ENCODE measurements at places on chromosomes 7 and 10.

DNA sequence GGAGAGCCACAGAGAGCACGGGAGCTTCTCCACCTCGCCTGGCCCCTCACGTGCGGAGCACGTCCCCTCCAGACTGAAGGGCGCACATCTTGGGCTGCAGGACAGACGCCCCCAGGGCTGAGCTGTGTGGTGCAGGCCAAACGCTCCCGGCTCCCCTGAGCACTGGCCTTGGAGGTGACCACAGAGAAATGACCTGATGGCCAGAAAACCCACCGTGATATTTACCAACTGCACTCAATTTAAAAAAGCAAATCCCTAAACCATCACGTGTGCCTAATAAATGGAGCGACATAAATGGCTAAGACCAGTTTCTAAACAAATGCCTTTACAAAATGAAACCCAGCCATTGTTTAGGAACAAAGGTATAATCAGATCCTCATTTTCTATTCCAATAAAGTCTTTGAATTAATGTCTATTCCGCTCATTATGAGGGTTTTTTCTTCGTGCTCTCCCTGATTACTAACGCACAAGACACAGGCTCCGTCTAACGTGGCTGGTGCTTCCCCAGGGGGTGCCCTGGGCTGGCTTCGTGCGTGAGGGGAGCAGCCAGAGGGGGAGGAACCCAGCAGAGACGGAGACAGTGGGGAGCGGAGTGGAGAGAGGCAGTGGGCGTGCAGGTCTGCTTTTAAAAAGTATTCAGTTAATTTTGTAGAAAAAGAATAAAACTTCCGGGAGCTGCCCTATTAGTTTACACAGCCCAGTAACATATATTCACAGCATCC, 190.3 kb downstream of the DNAJB6 start:
- no peak overlapping the region for H3K4me3 ChIP-seq
- peaks cover under 1% of the 10 kb centered on the region for H3K36me3 ChIP-seq
- peaks cover 2% of the 10 kb centered on the region for H3K4me1 ChIP-seq
- H3K27me3 ChIP-seq: no peaks in the 10 kb centered on the region

DNA sequence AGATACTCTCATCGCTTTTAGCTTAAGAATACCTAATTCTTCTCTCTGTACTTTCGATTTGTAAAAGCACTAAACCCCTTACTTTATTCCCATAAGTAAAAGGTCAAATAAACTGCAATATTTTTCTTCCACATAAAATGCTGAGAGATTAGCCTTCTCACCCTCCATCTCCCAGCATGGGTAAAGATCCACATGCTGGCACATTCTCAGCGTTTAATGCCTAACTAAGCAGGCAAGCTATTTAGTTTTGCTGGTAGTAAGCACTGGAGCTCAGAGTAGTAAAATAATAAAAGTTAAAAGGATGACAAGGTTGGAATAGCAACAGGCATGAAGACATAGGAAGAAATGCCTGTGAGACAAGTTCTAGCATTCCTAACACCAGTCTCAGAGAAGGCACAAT, 65.9 kb upstream of the NEBL start:
- no peak overlapping the region for H3K27ac ChIP-seq
- H3K4me1 ChIP-seq: no peaks in the 10 kb centered on the region
- no peaks in the 10 kb centered on the region for H3K36me3 ChIP-seq
- DNase-seq: no peak

DNA sequence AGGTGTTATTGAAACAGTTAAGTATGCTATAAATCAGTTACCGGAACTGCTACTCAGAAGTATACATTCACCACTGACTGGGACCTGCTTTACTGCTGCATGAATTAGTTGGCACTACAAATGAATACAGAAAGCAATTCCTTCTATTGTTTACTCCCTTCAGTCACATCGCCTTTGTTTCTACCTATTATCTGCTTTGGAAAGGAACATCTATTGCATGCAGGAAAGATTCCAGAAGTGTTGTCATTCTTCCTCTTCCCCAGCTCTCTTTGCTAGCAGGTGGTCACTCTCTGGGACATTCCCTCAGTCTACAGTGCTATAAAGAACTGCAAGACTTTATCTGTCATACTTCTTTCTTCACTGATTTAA, 131.3 kb downstream of the ANK3 start:
- H3K4me3 ChIP-seq: no peak overlapping the region
- H3K27ac ChIP-seq: no peak overlapping the region
- DNase-seq: no peak
- peaks cover 3% of the 10 kb centered on the region for H3K36me3 ChIP-seq
- peaks cover 16% of the 10 kb centered on the region for H3K4me1 ChIP-seq

GRCh38 chr10:31762316-31762715, 166.3 kb downstream of the ARHGAP12 start:
- H3K4me1 ChIP-seq: peaks cover 10% of the 10 kb centered on the region
- H3K27me3 ChIP-seq: no peaks in the 10 kb centered on the region
- H3K36me3 ChIP-seq: no peaks in the 10 kb centered on the region
- no peak for DNase-seq
- no peak overlapping the region for H3K27ac ChIP-seq

GRCh38 chr7:150435390-150436073, 14.9 kb upstream of the GIMAP8 start:
- H3K4me1 ChIP-seq: peaks cover 46% of the 10 kb centered on the region
- H3K4me3 ChIP-seq: peak overlapping the region; percentile 80
- H3K27me3 ChIP-seq: peaks cover 6% of the 10 kb centered on the region

DNA sequence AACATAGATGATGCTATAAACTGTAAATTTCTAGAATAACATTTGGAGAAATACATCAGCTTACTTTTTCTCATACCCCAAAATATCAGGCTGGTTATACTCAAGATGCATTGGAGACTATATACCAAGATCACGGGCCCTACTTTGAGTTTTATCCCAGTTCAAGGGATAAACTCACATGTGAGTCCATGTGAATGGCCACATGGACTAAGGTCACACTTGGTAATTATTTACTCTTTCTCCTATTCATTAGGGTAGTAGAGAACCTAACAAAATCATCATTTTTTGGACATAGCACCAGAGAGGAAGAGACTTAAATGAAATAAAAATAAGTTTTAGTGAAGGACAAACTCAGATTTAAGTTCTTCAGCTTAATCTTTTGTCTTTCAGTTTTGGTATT, 93.1 kb upstream of the GATAD1 start:
- no peak overlapping the region for H3K27ac ChIP-seq
- no peak overlapping the region for H3K4me3 ChIP-seq
- no peaks in the 10 kb centered on the region for H3K27me3 ChIP-seq
- H3K36me3 ChIP-seq: peaks cover 25% of the 10 kb centered on the region

DNA sequence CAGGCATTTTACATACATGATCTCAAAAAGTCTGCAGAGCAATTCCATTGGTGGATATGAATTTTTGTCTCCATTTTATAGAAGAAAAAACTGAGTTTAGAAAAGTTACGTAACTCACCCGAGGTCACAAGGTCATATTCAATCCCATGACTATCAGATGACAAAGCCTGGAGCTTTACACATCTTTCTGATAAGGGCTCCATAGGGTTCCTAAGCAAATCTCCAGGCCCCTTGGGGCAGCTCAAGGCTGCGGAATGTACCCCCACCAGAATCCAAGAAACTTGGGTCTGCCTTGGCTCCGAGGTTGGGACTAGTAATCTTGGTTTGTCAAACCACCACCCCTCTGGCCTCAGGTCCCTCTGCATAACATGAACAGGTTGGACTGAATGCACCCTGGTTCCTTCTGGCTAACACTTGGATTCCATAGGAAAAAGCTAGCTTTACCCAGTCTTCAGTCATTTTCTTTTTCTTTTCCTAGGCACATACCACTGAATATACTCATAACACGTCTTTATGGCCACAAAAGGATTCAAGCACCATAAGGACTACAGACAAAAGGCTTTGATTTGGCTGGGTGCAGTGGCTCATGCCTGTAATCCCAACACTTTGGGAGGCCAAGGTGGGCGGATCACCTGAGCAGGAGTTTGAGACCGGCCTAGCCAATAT, 55.5 kb downstream of the PIP4K2A start:
- DNase-seq: no peak
- no peak overlapping the region for H3K27ac ChIP-seq
- peaks cover 83% of the 10 kb centered on the region for H3K4me1 ChIP-seq
- no peaks in the 10 kb centered on the region for H3K27me3 ChIP-seq
- no peaks in the 10 kb centered on the region for H3K36me3 ChIP-seq

DNA sequence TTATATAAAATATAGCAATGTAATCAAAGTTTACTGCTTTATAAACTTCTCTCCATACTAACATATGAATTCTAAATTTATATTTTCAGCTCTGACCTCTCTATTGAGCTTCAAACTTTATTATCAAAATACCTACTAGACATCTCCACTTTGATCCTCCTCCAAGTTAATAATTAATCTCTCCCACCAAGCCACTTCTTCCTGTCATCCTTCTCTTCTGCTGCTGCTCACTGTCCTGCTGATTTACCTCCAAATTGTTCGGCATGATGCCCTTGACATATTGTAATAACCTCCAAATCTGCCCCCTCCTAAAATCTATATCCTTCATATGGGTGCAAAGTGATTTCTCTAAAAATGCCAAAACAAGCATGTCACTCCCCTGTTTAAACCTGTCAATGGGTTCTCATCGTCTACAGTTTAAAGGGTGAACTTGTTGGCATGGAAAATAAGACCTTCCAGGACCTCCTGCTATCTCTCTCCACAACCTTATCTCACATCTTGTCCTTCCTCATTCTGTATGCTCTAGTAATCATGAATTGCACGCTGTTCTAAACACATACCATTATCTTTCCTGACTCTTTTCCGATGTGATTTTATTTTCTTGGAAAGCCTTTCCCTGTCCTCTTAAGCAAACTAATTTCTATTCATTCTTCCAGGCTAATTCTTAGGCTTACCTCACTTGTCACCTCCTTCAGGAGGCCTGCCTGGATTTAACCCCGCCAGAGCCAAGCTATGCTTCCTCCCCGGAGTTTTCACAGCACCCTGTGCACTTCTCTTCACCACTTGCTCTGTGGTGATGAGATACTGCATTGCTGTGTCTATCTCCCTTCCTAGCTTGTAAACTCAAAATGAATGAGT, 52.1 kb upstream of the STK17A start:
- H3K27me3 ChIP-seq: peaks cover 12% of the 10 kb centered on the region
- H3K36me3 ChIP-seq: no peaks in the 10 kb centered on the region
- H3K4me1 ChIP-seq: no peaks in the 10 kb centered on the region

DNA sequence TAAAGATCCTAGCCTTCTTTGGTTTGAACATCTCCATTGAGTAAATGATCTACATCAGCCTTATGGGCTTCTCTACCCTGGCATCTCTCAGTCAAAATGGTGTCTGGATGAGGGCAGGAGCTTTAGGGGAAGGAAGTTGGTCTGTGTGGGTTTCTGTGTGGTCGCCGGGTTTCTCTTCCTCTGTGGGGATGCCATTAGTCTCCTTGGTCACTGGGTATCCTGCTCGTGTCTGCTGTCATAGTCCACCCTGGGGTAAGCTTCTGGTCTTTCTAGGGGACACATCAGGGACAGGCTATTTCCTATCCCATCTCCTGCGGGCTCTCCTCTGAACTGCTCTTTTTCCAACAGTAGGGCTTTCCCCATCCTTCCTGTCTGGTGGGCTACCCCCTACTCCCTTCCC, 150.3 kb upstream of the NPY start:
- H3K4me3 ChIP-seq: no peak overlapping the region
- peaks cover 3% of the 10 kb centered on the region for H3K4me1 ChIP-seq
- DNase-seq: no peak
- no peaks in the 10 kb centered on the region for H3K36me3 ChIP-seq

GRCh38 chr7:45035893-45036292, 35.9 kb downstream of the CCM2 start:
- no peak for DNase-seq
- H3K4me3 ChIP-seq: peak overlapping the region; percentile 71
- no peaks in the 10 kb centered on the region for H3K36me3 ChIP-seq

DNA sequence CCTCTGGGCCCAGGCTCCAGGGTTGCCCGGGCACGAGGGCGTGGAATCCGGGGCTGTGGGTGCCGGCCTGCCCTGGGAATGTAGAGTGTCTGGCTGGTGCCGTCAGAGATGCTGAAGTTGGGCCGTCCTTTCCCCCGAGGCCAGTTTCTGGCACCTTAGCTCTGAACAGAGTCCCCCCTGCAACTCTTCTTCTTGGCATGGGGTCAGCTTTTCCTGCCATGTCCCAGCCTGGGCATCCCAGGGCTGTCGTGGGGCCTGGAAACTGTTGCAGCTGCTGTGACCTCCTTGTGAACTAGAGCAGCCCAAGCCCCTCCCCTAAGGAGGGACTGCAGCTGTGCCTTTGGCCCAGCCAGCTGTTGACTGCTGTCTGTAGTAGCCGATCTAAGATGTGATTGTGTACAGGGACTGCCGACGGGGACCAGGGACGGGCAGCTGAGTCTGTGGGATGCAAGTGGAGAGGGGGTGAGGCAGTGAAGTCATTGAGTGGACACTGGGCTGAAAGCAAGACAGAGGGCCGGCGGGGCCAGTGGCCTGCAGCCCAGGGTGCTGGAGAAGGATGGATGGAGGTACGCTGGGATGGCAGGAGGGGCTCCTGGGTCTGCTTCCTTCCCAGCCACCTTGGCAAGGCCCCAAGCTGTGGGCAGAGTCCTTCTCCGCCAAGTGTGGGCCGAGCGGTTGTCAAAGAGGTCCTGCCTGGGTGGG, 35.8 kb downstream of the GBX1 start:
- no peak overlapping the region for H3K4me3 ChIP-seq
- no peaks in the 10 kb centered on the region for H3K4me1 ChIP-seq
- no peak overlapping the region for H3K27ac ChIP-seq
- DNase-seq: no peak
- H3K27me3 ChIP-seq: peaks cover 4% of the 10 kb centered on the region

DNA sequence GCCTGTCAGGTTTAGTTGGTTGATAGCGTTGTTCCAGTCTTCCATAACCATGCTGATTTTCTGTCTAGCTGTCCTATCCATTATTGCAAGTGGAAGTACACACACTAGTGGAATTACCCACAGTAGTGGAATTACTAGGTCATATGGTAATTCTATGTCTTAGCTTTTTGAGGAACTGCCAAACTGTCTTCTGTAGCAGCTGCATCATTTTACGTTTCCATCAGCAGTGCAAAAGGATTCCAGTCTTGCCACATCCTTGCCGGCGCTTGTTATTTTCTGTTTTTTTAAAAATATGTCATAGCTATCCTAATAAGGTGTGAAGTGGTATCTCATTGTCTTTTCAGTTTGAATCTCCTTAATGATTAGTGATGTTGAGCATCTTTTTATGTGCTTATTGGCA, 17.2 kb upstream of the RHBDD2 start:
- no peak for DNase-seq
- H3K36me3 ChIP-seq: no peaks in the 10 kb centered on the region
- peaks cover 8% of the 10 kb centered on the region for H3K4me1 ChIP-seq
- H3K27ac ChIP-seq: no peak overlapping the region
- H3K4me3 ChIP-seq: no peak overlapping the region
- H3K27me3 ChIP-seq: peaks cover 33% of the 10 kb centered on the region

- no peak overlapping the region for H3K27ac ChIP-seq
- DNase-seq: no peak
- no peaks in the 10 kb centered on the region for H3K27me3 ChIP-seq
- H3K4me1 ChIP-seq: no peaks in the 10 kb centered on the region
- peaks cover 5% of the 10 kb centered on the region for H3K36me3 ChIP-seq
- no peak overlapping the region for H3K4me3 ChIP-seq
These were observed 65.1 kb upstream of the PHF14 start for GRCh38 chr7:10908600-10908999.

DNA sequence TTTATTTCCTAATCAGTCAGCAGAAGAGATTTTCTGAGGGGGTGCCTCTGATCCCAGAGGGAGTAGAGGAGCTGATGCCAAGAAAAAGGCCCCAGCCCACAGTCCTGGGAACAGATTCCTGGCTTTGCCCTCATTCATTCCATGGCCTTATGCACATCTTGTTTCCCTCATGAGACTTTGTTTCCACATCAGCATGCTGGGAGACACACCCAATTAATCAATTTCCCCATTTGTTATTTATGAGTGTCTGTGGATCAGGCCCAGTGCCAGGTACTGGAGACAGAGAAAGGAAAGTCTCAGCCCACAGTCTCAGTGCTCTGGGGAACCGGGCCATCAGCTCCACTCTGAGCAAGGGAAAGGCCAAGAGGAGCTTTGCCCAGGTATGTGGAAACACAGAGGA, 496.2 kb upstream of the ZMIZ1 start:
- no peak for DNase-seq
- no peaks in the 10 kb centered on the region for H3K4me1 ChIP-seq
- H3K27me3 ChIP-seq: peaks cover 22% of the 10 kb centered on the region
- no peak overlapping the region for H3K27ac ChIP-seq
- no peaks in the 10 kb centered on the region for H3K36me3 ChIP-seq
